Neural cell (in vitro differentiated cells): ENCODE measurements at places on chromosomes 11 and 22. TPM values are rescaled to one million over a fixed set of nuclear protein-coding genes. Genes with fewer than 3 reads are reported as not detected.

The PHOX2A gene
- not detected in 2 replicates for polyA plus RNA-seq

The RHOD gene
- polyA plus RNA-seq = 0.28 TPM in 1 of 2 replicates, not detected in the other

The SAA2 gene
- polyA plus RNA-seq = not detected in 2 replicates

The OR10D3 gene
- polyA plus RNA-seq = not detected in 2 replicates

The SULT4A1 gene
- 182 and 196 TPM in 2 replicates for polyA plus RNA-seq

The BCR gene
- polyA plus RNA-seq = 53.6 and 57.5 TPM in 2 replicates

The RFPL2 gene
- polyA plus RNA-seq = 9.7 and 11.7 TPM in 2 replicates

The BTBD18 gene
- polyA plus RNA-seq = not detected in 2 replicates

The FAM89B gene
- polyA plus RNA-seq = 75.1 and 86.1 TPM in 2 replicates

The CYB5R2 gene
- polyA plus RNA-seq = 0.92 TPM in 1 of 2 replicates, not detected in the other

The HEPN1 gene
- polyA plus RNA-seq = not detected in 2 replicates

The TSKU gene
- polyA plus RNA-seq = 3.5 and 6.5 TPM in 2 replicates

The KIRREL3 gene
- 23.8 and 29.0 TPM in 2 replicates for polyA plus RNA-seq

The C11orf86 gene
- not detected in 2 replicates for polyA plus RNA-seq

The MYBPC3 gene
- polyA plus RNA-seq = not detected in 2 replicates

The GLB1L2 gene
- polyA plus RNA-seq = 1.6 and 4.0 TPM in 2 replicates

The TRIM51 gene
- polyA plus RNA-seq = not detected in 2 replicates

The APOL2 gene
- not detected in 2 replicates for polyA plus RNA-seq

The ROBO4 gene
- polyA plus RNA-seq = not detected in 2 replicates

The ENTHD1 gene
- polyA plus RNA-seq = not detected in 2 replicates
